ENCODE measurements at places on chromosomes 13 and 19. TPM values are rescaled to one million over a fixed set of nuclear protein-coding genes. Genes with fewer than 3 reads are reported as not detected.

Gene DACT3
- total RNA-seq = 15.2 TPM

Gene ZNF805
- 8.4 TPM for total RNA-seq

Gene CYP2S1
- total RNA-seq = 0.56 TPM

Gene CRLF1
- 20.6 TPM for total RNA-seq

Gene PTBP1
- total RNA-seq = 56.0 TPM

Gene OR7A5
- total RNA-seq = not detected

Gene FBN3
- total RNA-seq = not detected

Gene ZNF471
- 6.2 TPM for total RNA-seq

Gene PNMA8A
- total RNA-seq = 7.3 TPM

Gene GTF2F1
- total RNA-seq = 30.5 TPM

Gene SMIM44
- total RNA-seq = not detected

Gene ERCC2
- total RNA-seq = 11.2 TPM

Gene ZNF540
- total RNA-seq = 7.9 TPM

Gene PRRG2
- 0.70 TPM for total RNA-seq

Gene THSD1
- total RNA-seq = 4.4 TPM

Gene SLC25A41
- not detected for total RNA-seq

Gene LIPE
- total RNA-seq = 61.4 TPM

Gene ZNF112
- 3.4 TPM for total RNA-seq

Gene KLF12
- total RNA-seq = 14.0 TPM

Gene PSG7
- not detected for total RNA-seq

Gene ZNF100
- 8.0 TPM for total RNA-seq

Gene IZUMO4
- total RNA-seq = 1.7 TPM

Gene SELENOV
- total RNA-seq = not detected

Gene SPACA6
- 10.1 TPM for total RNA-seq

Gene BRSK1
- 1.6 TPM for total RNA-seq

Gene TMEM143
- 105 TPM for total RNA-seq

Gene PSG4
- total RNA-seq = not detected

Gene GJB6
- total RNA-seq = not detected

Gene PGLYRP1
- not detected for total RNA-seq

Gene NOVA2
- total RNA-seq = 3.7 TPM

Gene NRTN
- 20.6 TPM for total RNA-seq

Gene TNPO2
- 30.9 TPM for total RNA-seq

Gene BCL3
- 14.6 TPM for total RNA-seq

Gene PLIN5
- total RNA-seq = 64.6 TPM

Gene NTF4
- total RNA-seq = 0.48 TPM

Gene ANKRD24
- 0.08 TPM for total RNA-seq

Gene CAPN12
- not detected for total RNA-seq

Gene ATP4A
- not detected for total RNA-seq
